Cardiac muscle cell (in vitro differentiated cells and primary cell): ENCODE measurements at places on chromosomes 3 and 15. TPM values are rescaled to one million over a fixed set of nuclear protein-coding genes. Genes with fewer than 3 reads are reported as not detected.

- no peak for DNase-seq
Observed at GRCh38 chr3:7205962-7206361, 345.0 kb downstream of the GRM7 start.

SEMA3F gene
- total RNA-seq: 21.0 and 27.6 TPM in 2 replicates

DNA sequence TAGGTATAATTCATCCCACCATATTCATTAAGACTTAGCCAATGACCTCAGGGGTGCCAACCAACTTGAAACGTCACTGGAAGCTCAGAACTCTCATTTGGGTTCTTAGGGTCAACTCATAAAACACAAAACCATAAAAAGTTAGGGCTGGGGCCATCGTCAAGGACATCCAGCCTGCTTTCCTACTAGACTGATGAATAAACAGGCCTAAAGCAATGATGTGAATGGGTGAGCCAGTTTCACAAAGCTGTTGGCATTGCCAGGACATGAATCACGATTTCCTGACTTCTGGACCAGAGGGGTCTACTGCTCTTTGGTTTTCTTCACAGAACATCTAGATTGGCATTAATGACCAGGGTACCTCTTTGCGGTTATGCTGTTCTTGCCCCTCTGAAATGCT lies 64.7 kb downstream of the EOMES start:
- DNase-seq: no peak

GCHFR gene
- 66.7 and 129 TPM in 2 replicates for total RNA-seq

DNA sequence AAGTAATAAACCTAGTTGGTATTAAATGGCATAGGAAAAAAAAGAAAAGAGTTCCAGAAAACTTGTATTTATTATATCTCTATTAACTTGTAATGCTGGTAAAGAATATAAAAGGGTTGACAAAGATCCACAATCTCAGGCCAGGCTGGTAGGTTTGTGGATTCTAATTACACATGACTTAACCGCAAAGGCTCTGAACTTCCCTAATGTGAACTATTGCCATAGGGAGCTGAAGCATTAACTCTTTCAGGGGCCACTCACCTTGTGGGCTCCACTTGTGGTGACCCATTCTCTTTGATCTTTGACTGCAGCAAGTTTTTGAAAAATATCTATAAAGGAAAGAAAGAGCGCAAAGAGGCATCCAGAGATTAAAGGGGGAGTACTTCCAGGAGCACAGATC lies 58.5 kb downstream of the NEK10 start:
- no peak for DNase-seq

LIPC gene
- not detected in 2 replicates for total RNA-seq

- DNase-seq: peak; percentile 60
Observed at GRCh38 chr3:42014921-42015533, 53.1 kb upstream of the ULK4 start.

- peak; percentile 67 for DNase-seq
Observed at GRCh38 chr3:61858054-61858453, 296.7 kb downstream of the PTPRG start.

GRCh38 chr15:77581896-77582569 lies 50.7 kb downstream of the LINGO1 start:
- no peak for DNase-seq

GRCh38 chr3:196774848-196775422 lies 35.3 kb downstream of the PAK2 start:
- DNase-seq: peak; percentile 33

RUVBL1 gene
- total RNA-seq: 81.7 and 83.1 TPM in 2 replicates

GRCh38 chr3:14431917-14432834 lies 29.8 kb downstream of the SLC6A6 start:
- DNase-seq: peak; percentile 49

- DNase-seq: peak; percentile 48
Observed at GRCh38 chr3:72368331-72368975, 479.8 kb downstream of the SHQ1 start.

DNA sequence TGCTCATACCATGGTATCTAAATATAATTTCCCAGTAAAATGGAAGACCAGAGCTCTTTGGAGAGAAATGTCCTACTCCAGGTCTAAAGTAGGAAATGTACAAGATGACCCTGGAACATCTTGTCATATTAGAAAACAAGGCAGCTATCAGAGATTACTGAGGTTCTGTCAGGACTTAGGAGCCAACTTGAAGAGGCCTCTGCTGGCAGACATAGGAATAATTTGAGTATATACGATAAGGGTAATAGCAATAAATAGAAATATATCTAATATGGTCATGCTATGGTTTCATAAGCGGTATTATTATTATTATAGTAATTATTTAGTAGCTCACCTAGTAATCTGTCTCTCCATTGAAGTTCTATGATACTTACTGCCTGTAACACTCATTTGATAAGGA lies 224.2 kb downstream of the SOX2 start:
- no peak for DNase-seq

CHRNA3 gene
- total RNA-seq: 2.9 and 6.9 TPM in 2 replicates

GOLGA8S gene
- total RNA-seq: 0.04 TPM in 1 of 2 replicates, not detected in the other

DNA sequence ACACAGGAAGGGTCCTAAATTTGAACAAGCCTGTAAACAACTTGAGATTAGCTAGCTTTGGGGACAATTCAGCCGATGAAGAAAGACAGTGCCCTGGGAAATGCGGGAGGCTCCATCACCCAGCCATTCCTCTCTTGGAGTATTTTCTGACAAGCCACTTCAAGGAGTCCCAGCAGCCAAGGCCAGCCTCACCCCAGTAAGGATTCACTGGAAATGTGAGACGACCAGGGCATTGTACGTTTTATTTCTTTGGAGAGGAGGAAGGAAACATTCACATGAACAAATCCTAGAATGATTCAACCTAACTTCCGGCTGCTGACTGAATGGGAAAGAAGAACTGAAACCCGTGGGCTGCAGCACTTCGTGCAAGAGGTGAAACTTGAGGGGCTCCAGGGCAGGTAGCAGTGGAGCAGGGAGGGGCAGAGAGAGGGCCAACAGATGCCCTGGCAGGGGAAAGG lies 116.4 kb upstream of the ARHGEF3 start:
- no peak for DNase-seq

- no peak for DNase-seq
Observed at GRCh38 chr15:38652998-38653397, 88.4 kb upstream of the RASGRP1 start.

IGSF11 gene
- total RNA-seq: 0.74 and 2.0 TPM in 2 replicates
